ENCODE measurements at places on chromosomes 7 and 10.

DNA sequence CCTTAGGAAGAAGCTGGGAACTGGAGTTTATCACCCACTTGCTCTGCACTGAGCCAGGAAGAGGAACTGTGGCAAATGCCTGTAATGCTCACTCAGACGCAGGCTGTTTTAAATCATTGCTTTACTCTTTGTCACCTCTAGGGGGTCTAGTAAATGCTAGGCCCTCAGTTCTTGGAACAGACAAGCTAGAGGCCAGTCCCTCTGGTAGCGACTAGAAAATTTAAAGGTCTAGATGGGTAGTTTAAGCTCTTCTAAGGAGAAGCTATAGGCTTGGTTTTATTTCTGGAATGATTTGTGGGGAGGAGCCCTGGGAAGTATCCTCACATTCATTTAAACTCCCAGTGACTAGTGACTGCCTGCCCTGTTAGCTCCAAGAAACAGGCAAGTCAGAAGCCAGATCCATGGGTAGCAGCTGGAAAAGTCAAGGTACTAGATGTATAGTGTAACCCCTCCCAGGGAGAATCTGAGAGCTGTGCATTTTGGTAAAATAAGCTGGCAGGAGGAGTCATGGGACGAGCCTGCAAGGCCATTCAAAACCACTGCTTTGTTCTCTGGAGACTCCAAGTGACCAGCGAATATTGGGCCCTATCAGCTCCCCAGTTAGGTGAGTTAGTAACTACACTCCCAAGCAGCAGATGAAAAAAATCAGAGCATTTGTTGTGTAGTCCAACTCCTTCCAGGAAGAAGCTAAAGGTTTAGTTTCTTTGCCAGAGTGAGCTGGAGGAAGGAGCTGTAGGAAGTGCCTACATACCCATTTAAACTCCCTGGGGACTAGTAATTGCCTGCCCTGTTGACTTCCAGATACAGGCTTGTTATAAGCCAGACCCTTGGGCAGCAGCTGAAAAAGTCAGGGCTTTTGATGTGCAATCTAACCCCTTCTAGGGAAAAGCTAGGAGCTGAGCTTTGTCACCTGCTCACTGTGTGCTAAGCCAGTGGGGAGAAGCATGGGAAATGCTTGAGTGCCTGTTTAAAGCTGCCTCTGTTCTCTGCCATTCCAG is 68.9 kb downstream of the DYNC1I1 start:
- no peak for DNase-seq

DNA sequence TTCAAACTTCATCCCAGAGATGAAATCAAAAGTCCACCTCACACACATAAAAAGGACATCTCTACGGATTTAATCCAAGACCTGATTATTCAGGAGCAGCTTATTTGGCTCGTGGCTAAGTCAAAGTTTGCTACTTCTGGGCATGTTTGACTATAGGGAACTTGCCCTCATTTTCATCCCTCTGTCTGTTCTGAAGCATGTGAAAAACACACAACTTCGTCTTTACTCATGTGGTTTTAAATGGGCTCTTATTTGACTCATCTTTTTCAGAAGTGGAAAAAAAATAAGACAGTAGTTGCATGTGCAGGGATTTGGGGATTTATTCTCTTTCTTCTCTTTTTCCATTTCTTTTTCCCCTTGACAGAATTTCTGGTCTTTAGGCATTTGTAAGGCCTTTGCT is 295.9 kb downstream of the TFEC start:
- DNase-seq, result no peak

DNA sequence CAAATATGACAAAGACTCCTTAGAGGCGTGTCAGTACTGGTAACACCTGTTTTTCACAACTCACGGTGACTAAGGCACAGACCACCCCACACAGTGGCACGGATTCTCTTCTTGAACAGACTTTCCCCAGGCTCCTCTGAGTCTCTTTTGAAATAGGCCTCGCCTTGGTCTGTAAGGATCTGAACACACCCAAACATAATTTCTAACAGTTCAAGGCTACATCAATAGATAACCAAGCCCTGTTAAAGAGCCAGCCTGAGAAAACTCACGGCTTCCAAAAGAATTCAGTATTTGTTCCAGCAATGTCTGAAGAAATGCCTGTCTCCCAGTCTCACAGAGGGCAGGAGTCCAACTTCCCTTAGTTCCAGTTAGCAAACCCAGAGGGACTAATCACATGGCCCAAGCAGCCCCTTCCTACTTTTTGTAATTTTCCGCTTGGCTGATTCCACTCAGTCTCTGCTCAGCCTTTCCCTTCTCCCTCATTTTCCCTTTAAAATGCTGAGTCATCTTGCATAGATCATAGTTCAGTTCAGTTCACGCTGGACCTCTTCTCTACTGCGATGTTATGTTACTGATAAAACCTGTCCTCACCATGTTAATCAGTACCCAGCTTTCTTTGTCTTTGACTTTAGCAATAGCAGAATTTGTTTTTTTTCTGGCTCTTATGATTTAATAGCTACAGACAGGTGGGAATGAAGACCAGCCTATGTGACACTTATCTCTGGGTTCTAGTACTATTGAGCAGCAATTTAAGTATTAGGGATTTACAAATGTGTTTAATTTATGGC is 22.6 kb upstream of the AKR1C3 start:
- DNase-seq, result no peak

DNA sequence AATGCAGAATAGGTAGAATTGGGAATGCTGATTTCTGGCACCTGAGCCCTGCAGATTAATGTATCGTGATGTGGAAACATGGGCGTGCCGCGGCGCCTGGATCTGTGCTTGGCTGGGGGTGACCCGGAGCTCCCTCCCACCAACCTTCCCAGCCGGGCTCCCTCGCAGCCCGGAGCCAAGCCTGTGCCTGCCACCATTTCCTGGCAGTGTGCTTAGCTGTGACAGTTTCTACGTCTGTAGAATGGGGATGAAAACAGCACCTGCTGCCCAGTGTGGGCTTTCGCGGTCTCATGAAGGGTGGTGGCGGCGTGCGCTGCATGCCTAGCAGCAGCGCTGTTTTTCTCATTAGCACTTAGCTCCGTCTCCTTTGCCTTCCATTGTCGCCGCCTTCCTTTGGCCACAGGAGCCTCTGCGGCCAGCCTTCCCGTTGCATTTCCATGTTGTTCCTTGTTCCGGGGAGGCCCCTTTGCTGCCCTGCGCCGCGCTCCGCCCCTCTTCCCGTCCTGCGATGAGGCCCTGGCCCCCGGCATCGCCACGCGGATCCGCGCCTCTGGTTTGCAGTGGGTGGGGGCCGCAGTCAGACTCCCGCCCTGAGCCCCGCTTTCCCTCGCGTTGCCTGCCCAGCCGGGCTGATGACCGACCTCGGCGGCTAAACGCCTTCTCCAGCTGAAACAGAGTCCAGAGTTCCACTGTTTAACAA is 84.2 kb downstream of the CUL1 start:
- DNase-seq, result no peak

GRCh38 chr10:79468015-79468560 is 22.7 kb upstream of the ZCCHC24 start:
- no peak for DNase-seq

- DNase-seq, result peak; percentile 85
Measured at GRCh38 chr10:22714479-22715289, at the start of gene PIP4K2A. PIP4K2A (minus strand) TSS chr10:22714578; CDS start chr10:22714326, 252 bp downstream.

DNA sequence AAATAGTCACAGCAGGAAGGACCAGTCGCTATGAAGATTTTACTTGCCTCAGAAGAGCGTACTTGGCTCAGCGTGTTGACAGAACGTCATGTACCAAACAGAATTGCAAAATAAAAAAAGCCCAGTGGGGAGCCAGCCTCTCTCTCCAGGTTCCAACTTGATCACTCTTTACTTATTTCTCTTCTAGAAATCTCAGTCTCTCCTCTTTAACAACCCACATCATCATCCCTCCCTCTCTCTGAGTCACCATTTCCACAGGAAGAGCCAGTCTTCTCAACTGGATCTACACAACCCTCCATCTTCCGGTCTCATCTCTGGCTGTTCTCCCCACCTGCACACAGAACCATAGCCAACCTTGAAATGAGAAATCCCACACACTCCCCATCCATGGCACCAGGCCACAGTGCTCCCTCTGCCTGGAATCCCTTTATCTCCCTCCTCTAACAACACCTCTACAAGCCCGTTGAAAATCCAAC is 718.3 kb downstream of the GRID1 start:
- no peak for DNase-seq

DNA sequence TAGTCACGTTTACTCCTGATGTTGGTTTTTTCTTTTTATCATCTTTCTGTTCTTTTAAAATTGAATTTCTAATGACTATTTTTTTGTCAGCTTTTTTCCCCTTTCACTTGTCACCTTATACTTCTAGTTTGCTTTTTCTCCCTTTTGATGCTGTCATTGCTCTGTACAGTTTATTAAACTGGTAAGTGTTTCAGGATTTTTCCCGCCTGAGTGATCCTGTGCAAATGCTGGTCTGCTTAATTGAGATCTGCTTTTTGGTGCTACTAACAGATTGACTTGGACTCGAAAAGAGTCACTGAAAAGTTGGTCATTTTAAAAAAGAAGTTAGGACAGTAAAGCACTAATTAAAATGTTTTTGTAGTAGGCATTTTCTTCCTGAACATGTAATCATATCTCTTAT is 95.2 kb downstream of the PHTF2 start:
- no peak for DNase-seq

GRCh38 chr10:47262606-47263533 is 37.1 kb upstream of the GDF10 start:
- no peak for DNase-seq

- no peak for DNase-seq
Measured at GRCh38 chr7:58086871-58087535, 637.0 kb downstream of the ZNF716 start.

DNA sequence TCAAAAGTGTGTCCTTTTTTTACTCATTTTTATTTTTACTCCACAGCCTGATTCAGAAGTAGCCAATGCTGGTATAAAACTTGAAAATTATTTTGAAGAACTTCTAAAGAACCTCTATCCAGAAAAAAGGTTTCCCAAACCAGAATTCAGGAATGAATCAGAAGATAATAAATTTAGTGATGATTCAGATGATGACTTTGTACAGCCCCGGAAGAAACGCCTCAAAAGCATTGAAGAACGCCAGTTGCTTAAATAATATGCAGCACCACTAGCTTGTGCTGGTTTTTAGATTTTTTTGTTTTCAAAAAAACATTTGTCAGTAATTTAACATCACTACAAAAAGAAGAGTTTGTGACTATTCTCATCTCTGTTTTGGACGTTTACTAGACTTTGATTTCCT is 116.5 kb downstream of the SVOPL start:
- DNase-seq, result no peak

GRCh38 chr10:118454211-118454610 is 112.1 kb upstream of the FAM204A start:
- DNase-seq, result no peak

DNA sequence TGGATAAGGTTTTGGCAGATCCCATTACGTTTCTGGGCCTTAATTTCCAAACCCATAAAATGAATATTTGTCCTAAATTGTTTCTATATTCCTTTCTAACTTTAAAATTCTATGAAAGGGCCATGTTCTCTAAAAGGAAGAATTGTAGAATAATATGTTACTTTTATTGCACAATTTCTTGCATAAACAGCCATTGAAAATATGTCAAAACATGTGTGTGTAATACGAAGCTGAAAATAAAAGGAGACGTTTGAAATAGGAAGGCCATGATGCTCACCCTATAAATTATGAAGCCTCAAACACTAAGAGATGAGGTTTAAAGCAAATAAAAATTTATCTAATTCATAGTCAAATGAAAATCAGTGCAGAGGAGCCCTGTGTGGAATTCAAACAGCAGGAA is 145.0 kb upstream of the LRRTM3 start:
- no peak for DNase-seq

- no peak for DNase-seq
Measured at GRCh38 chr10:129883626-129884397, 80.3 kb downstream of the EBF3 start.

GRCh38 chr7:123643495-123644441 is 11.9 kb upstream of the LMOD2 start:
- no peak for DNase-seq

DNA sequence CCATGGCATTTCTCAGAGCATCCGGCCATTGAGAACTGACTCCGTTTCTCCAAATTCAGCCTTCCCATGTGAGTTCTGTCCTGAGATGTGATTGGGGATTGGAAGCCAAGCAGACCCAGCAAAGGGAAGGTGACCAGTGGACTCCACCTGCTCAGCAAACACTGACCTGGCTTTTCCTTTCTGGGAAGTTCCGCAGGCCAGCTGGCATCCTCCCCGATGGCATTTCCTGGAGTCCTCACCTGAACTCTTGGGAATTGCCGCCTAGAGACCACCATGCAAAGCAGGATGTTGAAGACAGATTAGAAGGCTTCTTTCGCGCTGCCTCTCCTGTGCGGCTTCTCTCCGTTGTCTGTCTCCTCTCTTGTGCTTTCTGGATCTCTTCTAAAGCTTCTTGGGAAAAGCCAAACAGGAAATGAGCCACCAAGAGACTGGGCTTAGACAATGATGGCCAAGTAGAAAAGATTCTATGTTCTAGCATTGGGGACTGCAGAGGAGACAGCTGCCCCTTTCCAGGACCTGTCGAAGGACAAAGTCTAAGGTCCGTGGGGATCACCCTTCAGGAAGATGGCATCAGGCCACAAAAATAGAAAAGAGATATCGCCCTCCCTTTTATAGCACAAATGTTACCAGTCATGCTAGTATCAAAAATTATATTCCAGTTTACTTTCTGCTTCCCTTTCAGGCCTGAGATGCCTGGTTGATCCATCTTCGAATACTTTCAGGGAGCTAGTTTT is 103.7 kb upstream of the INSYN2A start:
- no peak for DNase-seq

GRCh38 chr7:102892631-102893278 is 20.0 kb upstream of the LRRC17 start:
- DNase-seq, result no peak
